ENCODE measurements at places on chromosomes 12 and 14. TPM values are rescaled to one million over a fixed set of nuclear protein-coding genes. Genes with fewer than 3 reads are reported as not detected.

Gene CDKL1
- polyA plus RNA-seq: 14.5 TPM

GRCh38 chr14:34692348-34692747 is 22.0 kb downstream of the CFL2 start:
- DNase-seq: no peak

DNA sequence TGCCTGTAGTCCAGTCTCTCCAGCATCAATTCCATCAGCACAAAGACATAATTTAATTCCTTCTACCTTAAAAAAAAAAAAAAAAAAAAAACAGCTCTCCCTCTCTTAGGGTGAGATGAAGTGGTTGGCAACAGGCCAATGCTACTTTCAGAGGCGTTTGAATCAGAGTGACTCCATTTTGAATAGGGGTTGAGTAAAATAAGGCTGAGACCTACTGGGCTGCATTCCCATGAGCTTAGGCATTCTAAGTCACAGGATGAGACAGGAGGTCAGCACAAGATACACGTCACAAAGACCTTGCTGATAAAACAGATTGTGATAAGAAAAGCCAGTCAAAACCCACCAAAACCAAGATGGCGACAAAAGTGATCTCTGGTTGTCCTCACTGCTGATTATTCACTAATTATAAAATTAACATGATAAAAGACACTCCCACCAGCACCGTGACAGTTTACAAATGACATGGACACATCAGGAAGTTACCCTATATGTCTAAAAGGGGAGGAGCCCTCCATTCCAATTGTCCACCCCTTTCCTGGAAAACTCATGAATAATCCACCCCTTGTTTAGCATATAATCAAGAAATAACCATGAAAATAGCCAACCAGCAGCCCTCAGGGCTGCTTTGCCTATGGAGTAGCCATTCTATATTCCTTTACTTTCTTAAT is 6.9 kb upstream of the TCL1B start:
- DNase-seq: no peak

DNA sequence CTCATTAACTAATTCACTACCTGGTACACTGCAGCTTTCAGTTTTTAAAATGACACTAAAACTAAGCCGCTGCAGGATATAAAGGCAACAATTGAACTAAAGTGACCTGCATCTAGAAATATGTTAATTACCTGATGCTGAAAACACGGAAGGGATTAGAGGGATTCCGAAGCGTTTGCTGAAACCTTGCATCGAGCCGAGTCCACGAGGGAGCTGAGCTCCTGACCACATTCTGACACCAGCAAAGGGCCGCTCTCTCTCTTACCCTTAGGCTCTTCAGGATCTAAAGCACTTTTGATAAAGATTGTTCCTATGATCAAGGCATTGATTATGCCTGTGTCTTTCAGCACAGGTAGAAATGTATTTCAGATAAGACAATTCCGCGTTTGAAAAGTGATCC is 59.5 kb upstream of the CDKN3 start:
- DNase-seq: no peak

GRCh38 chr12:132640936-132641335 is 22.4 kb downstream of the P2RX2 start:
- no peak for DNase-seq

GRCh38 chr14:58119381-58119780 is 32.6 kb downstream of the ARMH4 start:
- no peak for DNase-seq

DNA sequence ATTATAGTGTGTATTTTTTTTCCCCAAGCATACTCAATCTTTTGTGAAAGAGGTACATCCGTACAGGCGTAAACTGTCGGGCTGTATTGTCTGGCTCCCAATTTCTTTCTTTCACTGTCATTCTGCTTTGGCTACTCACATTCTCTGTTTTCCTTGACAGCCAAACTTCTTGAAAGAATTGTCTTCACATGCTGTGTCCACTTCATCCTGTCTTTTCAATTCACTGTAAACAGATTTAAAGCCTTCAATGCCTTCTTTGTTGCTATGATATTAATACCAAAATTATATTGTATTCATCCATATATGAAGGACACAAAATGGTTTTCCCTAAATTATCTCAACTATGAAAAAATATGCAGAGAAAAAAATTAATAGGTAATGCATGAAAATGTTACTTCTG is 6.0 kb upstream of the ATP23 start:
- no peak for DNase-seq

GRCh38 chr14:46651526-46652144 is at the start of gene RPL10L:
TSS of gene RPL10L (minus strand) at chr14:46651781. CDS start at chr14:46651736, 45 bp downstream.
- DNase-seq: no peak

DNA sequence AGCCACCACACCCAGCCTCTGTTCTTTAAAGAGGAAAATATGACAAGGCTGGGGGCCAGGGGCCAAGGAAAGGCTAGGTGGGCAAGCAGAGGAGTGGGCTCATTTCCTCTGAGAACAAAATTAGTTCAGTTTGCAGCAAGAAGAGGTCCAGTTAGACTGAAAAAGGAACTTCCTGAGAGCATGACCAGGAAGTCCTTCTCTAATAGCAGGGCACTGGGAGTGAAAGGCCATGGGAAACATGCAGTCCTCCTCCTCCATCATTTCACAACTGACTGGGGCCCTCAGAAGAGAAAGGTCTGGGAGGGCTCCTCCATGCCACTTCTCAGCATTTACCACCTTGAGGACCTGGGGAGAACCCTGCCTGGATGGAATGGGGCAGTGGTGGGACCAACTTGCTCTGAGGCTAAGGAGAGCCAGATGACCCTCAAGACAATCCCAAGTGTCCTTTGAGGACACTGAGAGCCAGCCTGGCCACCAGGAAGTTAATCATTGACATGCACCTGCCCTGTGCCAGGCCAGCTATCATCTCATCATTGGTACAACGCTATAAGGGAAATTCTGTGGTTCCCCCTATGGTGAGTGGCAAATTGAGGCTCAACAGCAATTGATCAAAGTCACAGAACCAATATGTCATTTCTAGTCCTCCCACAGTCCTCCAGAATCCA is 2.0 kb downstream of the AQP2 start:
- no peak for DNase-seq

- DNase-seq: peak; percentile 41
Measured at GRCh38 chr14:63852271-63852816, 460 bp upstream of the SYNE2 start.

Measured in right lung (tissue), 10 donors.